ENCODE measurements at places on chromosomes 13 and 19. TPM values are rescaled to one million over a fixed set of nuclear protein-coding genes. Genes with fewer than 3 reads are reported as not detected.

Gene LHB
- 0.19 TPM for total RNA-seq

Gene ZNF577
- total RNA-seq, result 6.6 TPM

Gene TLE6
- total RNA-seq, result 4.5 TPM

Gene NPAS1
- total RNA-seq, result not detected

Gene PEAK3
- not detected for total RNA-seq

Gene KRTDAP
- total RNA-seq, result not detected

Gene PSG7
- not detected for total RNA-seq

Gene ZNF442
- total RNA-seq, result 1.8 TPM

Gene BEST2
- total RNA-seq, result not detected

Gene GARIN5A
- total RNA-seq, result 0.19 TPM

Gene NCR1
- total RNA-seq, result not detected
